ENCODE measurements at places on chromosomes 1 and 21. TPM values are rescaled to one million over a fixed set of nuclear protein-coding genes. Genes with fewer than 3 reads are reported as not detected.
A peak's percentile ranks its signal among the peaks of the same experiment; 100 is the strongest.

- no peak for DNase-seq
Measured at GRCh38 chr1:45400049-45400448, 59.8 kb upstream of the MUTYH start.

The KCNAB2 gene
- 3.9 TPM for total RNA-seq

The PGLYRP4 gene
- total RNA-seq, result not detected

DNA sequence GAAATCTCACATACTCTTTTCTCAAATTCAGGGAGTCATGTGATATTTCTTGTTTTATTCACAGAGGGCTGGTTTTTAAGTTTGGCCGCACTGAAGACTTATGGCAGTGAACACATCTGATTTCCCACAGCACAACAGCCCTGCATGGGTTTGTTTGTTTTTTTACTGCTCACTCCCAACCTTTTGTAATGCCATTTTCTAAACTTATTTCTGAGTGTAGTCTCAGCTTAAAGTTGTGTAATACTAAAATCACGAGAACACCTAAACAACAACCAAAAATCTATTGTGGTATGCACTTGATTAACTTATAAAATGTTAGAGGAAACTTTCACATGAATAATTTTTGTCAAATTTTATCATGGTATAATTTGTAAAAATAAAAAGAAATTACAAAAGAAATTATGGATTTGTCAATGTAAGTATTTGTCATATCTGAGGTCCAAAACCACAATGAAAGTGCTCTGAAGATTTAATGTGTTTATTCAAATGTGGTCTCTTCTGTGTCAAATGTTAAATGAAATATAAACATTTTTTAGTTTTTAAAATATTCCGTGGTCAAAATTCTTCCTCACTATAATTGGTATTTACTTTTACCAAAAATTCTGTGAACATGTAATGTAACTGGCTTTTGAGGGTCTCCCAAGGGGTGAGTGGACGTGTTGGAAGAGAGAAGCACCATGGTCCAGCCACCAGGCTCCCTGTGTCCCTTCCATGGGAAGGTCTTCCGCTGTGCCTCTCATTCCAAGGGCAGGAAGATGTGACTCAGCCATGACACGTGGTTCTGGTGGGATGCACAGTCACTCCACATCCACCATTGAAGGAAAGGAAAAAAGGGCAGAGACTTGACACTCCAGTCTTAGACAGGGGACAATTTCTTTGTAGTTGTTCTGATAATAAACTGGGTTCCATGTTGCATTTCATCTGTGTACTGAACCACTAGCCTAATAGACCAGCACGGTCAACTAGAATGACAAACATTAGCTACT, 22.8 kb downstream of the TMEM50A start:
- DNase-seq, result peak; percentile 74

- DNase-seq, result no peak
Measured at GRCh38 chr1:19973616-19974015, 5.8 kb downstream of the PLA2G2A start.

The HSF2BP gene
- 2.8 TPM for total RNA-seq

DNA sequence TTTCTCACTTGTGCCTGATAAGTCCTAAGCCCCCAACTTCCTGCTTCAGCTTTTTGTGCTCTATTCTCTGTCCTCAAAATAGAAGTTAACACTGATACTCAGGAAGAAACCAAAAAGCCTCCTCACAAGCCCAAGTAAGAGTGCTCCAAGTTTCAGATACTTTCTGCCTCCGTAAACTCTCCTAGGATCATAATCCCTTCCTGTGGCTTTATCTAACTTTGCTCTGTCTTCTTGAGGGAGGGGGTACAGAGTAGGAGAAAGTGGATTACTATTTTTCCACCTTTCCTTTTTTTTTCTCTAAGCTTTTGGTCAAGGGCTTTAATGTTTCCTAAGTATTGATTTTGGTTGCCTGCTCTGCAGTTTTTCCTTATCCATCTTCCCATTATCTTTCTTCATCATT, 54.6 kb downstream of the DPH5 start:
- DNase-seq, result no peak

DNA sequence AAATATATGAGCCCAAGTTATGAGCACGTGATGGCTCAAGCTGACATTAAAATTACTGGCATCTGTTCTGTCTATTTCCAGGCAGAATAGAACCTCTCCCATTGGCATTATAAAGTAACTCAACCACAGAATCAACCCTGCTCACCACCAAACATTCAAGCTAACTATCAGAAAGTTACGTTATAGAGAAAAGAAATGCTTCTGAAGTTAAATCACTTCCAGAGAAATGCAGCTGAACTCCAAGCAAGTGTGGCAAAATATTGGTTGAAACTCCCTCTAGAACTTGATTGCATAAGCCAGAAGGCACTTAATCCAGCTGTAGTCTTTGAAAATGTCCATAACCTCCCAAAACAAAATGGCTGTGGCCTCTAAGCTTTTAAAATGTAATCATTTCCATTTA, 36.2 kb upstream of the UBE2U start:
- no peak for DNase-seq

The SELP gene
- total RNA-seq, result not detected

GRCh38 chr1:107171333-107171732, 30.5 kb downstream of the NTNG1 start:
- no peak for DNase-seq

GRCh38 chr1:56355422-56355821, 223.9 kb downstream of the PLPP3 start:
- DNase-seq, result no peak

GRCh38 chr1:973459-974292, 7.4 kb downstream of the PLEKHN1 start:
- DNase-seq, result no peak

DNA sequence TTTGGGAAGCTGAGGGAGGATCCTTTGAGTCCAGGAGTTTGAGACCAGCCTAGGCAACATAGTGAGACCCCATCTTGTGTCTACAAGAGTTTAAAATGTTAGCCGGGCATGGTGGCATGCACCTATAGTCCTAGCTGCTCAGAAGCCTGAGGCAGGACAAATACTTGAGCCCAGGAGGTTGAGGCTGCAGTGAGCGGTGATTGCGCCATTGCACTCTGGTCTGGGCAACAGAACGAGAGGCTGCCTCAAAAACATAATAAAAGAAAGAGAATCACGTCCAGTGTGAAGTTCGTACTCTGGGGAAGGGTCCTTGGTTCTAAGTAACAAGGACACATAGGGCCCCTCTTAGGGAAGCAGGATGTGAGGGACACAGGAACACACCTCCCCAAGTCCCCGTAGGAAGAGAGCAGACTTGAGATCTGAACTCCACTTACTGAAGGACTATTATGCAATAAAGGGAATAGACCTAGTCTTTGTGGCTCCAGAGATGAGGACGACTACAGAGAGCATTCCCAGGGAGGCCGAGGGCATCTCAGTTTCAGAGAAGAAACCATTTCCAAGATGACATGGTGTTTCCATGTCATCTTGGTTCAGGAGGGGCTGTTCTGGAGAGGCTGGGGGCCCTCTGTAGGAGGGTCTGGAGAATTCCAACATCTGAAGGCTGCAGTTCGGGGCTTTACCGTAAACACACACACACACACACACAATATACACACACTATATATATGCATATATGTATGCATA, 10.8 kb upstream of the ENO1 start:
- no peak for DNase-seq

The KCNH1 gene
- 2.7 TPM for total RNA-seq

- no peak for DNase-seq
Measured at GRCh38 chr1:200081151-200081968, 53.9 kb downstream of the NR5A2 start.

DNA sequence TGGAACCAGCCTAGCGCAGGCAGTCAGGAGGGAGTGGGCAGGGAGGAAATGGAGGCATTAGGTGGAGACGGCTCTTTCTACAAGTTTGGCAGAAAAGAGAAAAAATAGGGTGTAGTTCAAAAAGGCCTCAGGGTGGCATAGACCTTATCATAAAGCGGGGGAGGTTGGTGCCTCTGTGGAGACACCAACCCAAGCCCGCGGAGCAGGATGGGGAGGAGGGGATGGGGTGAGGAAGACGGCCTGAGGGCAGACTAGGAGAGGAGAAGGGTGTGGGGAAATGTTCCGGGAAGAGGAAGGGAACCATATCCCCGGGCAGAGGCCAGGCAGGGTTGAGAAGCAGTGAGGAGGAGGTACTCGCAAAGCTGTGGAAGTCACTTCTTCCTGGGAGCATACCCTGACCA, 17.4 kb upstream of the SHE start:
- DNase-seq, result no peak

The EGLN1 gene
- 16.9 TPM for total RNA-seq

GRCh38 chr1:222387007-222387814, 160.7 kb downstream of the HHIPL2 start:
- no peak for DNase-seq

The LAMB3 gene
- 2.1 TPM for total RNA-seq

GRCh38 chr1:204426971-204427701, 15.5 kb upstream of the PPP1R15B start:
- DNase-seq, result no peak

The TMEM61 gene
- total RNA-seq, result not detected

GRCh38 chr1:234549447-234550021, 60.4 kb downstream of the IRF2BP2 start:
- DNase-seq, result peak; percentile 21

The MAN1A2 gene
- 44.6 TPM for total RNA-seq

DNA sequence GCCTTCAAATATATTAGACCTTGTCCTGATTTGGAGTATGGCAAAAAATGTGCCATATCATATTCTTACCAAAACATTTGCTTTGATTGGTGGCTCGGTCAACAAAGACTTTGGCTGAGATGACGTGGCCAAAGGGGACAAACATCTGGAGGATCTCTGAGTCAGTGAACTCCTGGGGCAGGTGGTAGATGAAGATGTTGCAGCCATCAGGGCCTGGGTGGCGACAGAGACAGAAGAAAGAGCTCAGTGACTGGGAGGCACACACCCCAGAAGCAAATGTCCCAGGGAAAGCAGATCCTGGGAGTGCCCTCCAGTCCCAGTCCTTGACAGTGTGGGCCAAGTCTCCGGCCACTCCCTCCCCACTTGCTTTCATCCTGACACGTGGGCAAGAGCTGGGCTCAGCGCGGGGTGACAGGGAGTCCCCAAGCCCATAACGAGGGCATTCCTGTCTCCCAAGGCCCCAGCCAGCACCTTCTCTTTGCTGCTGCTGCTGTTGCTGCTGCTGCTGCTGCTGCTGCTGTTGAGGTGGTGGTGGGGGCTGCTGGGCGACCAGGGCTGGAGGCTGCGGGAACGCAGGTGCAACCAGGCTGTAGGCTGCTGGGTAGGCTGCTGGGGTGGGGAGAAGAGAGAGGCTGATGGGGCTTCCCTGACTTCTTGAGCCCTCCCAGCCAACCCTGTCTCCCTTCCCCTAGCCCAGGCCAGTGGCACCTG, 10.7 kb downstream of the CELF3 start:
- no peak for DNase-seq

- DNase-seq, result no peak
Measured at GRCh38 chr1:216907100-216907499, 183.9 kb upstream of the ESRRG start.

Data from SJSA1 (cell line).